T follicular helper cell (primary cell): ENCODE measurements at places on chromosomes 1 and 21.

DNA sequence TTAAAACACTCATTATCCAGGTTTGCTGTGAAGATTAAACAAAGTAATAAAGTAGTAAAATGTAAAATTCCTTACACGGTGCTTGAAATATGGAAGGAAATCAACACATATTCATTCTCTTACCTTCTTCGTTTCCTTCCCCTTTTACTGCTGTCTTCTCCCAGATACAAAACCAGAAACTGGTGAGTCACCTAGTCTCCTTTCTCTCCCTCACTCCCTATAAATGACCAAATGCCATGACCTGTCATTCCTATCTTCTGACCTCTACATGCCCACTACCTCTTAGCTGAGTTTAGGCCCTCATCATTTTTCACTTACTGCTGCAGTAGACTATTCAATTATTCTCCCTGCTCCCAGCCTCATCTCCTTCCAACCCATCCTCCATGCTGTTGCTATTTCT lies 4.3 kb upstream of the NR1I3 start:
- DNase-seq: no peak

DNA sequence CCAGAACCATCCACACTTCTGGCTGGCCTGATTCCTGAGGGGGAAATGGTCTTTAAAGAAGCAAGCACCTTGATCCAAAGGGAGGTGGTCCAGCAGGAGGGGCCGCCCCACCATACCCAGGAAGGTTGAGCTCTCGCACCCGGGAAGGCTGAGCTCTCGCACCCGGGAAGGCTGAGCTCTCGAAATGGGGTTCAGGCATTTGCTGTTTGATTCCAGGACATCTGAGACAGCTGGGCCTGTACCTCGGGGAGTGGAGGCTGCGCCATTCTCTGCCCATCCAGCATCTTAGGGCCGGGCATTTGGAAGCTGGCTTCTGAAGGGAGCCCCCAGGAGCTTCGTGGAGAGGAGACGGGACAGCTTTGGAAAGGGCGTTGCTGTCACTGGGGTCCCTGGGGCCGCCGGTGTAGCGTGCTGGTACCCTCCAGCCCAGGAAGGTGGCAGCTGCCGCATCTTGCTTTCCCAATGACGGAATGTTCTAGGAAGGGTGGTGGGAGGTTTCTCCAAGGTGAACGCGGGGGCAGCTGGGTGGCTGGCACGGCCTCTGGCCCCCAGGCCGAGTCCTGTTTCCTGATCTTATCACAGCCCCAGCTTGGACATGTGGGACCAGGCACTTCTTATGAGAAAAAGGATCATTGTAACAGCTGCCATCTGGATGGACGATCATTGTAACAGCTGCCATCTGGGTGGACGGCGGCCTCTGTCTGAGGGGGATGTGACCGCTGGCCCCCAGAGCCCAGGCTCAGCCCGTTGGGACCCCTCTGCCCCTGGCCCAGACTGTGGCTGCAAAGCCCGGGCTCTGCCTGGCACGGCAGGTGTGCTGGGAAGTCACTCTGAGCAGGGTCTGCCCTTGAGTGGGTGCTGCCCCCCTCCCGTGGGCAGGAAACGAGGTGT lies 61.6 kb downstream of the COL18A1 start:
- no peak for DNase-seq

- DNase-seq: no peak
These were observed 42.2 kb upstream of the TRABD2B start for GRCh38 chr1:48039088-48040054.

- no peak for DNase-seq
These were observed 14.0 kb downstream of the C1orf52 start for GRCh38 chr1:85245456-85245855.

- no peak for DNase-seq
These were observed 43.4 kb downstream of the KCNJ15 start for GRCh38 chr21:38300141-38300578.

DNA sequence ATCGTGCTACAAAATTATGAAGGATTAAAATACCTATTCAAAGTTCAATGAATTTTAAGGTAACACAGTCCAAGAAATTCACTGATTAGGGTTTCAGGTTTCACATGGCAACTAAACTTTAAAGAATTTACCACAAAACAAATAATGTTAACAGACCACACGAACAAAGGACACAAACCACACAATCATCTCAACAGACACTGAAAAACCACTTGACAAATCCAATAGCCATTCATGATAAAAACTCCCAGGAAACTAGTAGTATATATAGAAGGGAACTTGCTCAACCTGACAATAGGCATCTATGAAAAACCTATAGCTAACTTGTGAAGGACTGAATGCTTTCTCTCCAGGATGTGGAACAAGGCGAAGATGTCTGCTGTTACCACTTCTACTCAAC lies 21.1 kb upstream of the SH2D5 start:
- DNase-seq: no peak

DNA sequence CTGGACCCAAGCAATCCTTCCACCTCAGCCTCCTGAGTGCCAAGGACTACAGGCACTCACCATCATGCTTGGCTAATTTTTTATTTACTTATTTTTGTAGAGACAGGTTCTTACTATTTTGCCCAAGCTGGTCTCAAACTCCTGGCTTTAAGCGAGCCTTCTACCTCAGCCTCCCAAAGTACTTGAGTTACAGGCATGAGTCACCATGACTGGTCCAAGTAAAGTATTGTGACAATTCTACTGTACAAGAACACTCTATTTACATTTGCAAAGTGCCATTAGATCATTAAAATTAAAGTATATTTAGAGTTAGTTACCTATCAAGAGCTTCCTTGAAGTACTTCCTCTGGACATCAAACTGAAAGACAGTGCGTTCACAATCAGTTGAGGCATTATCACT lies 44.8 kb downstream of the NRDC start:
- no peak for DNase-seq

- no peak for DNase-seq
These were observed 14.2 kb upstream of the TTC22 start for GRCh38 chr1:54815086-54815876.

GRCh38 chr21:38832664-38833063 lies 26.9 kb downstream of the ETS2 start:
- no peak for DNase-seq

GRCh38 chr1:173064011-173064410 lies 13.3 kb upstream of the TNFSF18 start:
- DNase-seq: no peak

- no peak for DNase-seq
These were observed 40.1 kb downstream of the ZNF281 start for GRCh38 chr1:200369706-200370105.

DNA sequence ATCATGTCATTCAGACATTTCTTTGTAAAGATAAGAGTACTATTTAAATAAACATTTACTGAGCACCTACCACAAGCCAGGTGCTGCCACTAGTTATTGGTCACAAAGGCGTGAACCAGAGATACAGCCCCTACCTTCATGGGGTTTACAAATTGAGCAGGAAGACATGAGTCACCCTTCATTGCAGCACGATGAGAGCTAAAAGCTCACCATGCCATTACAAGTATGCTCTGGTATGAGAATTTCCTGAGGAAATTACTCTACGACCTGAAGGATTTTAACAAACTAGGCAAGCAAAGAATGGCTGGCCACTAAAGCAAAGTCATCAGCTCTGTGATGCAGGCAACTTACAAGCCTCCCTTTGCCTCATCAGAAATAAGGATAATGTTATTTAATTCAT lies 346.8 kb downstream of the BRINP2 start:
- no peak for DNase-seq

GRCh38 chr1:94413311-94413710 lies 4.9 kb upstream of the ABCD3 start:
- no peak for DNase-seq

GRCh38 chr1:165686971-165687433 lies 11.4 kb downstream of the ALDH9A1 start:
- no peak for DNase-seq

GRCh38 chr1:48524892-48525467 lies 53.0 kb upstream of the SPATA6 start:
- no peak for DNase-seq

GRCh38 chr1:199786695-199787094 lies 240.8 kb upstream of the NR5A2 start:
- DNase-seq: no peak

DNA sequence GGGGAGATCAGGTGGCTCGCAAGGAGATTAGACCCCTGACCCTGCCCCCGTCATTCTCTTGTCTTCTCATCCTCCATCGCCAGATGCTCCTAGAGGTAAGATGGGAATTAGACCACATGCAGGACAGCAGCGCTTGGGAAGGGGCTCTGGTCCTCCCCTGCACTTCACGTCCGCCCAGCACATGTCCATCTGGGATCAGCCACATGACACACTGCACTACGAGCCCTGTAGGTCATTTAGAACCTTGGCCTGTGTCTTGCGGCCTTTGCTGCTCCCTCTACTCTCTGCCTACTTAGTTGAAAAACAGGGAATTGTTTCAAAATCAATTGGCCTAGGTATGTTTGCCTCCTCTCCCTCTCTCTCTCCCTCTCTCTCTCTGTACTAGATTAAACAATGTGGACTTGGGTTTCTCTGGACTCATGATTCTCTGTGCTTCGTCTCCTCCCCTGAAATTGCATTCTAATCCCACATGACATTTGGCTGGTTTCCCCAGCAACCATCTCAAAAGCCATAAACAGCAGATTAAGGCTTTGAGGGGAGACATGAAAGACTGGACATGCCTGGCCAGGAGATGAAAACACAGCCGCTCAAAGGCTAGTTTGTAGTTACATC lies 3.8 kb upstream of the NCMAP start:
- no peak for DNase-seq

- DNase-seq: no peak
These were observed 153.4 kb downstream of the NRIP1 start for GRCh38 chr21:14911351-14911750.

DNA sequence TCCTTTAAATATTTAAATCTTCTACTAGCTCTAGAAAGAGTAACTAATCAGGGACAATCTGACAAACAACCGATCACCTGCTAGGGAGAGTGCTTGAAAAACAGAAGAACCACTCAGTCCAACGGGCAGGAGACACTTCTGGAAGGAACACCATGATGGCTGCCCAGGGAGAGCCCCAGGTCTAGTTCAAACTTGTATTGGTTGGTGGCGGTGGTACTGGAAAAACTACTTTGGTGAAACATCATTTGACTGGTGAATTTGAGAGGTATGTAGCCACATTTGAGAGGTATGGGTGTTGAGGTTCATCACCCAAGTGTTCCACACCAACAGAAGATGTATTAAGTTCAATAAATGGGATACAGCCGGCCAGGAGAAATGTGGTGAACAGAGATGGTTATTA lies 4.8 kb upstream of the WDR47 start:
- DNase-seq: no peak

DNA sequence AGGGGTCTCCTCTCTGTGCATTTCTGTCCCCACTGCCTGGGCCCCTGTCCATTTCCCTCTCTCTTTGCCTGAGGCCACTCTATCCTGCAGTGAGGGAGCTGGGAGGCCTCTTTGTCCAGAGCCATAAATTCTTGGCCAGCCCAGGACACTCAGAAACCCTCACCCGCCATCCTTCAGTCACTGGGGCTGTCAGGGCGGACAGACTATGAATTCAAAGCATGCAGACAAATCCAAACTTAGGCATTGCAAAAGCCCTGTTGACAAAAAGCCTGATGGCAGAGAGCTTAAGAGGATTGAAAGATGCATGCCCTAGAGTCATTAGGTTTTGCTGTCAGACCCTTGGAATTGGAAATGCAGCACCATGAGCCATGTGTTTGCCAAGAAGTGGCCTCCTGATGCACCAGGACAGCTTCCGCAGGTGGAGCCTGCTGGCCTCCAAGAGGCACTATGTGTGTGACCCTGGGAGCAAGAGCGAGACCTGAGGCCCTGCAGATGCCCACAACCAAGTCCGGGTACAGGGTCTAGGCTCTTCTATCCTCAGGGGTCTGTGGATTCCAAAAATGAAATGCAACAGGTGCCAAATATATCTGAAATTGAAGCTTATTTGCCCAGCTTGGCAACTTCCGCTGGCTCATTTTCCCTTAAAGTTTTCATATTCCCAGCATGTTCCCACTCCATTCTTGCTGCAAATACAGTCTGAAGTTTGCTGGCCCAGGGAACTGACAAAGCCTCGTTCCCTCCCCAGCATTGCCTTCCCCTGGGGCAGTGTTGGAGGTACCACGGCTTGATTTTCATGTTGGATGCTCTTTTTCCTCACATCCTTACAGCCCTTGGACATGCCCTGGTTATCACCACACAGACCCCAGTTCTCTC lies 177.9 kb downstream of the PGBD5 start:
- no peak for DNase-seq

- no peak for DNase-seq
These were observed 188.3 kb upstream of the DPT start for GRCh38 chr1:168917309-168917708.

GRCh38 chr21:31143036-31143435 lies 104.8 kb upstream of the KRTAP19-8 start:
- no peak for DNase-seq

DNA sequence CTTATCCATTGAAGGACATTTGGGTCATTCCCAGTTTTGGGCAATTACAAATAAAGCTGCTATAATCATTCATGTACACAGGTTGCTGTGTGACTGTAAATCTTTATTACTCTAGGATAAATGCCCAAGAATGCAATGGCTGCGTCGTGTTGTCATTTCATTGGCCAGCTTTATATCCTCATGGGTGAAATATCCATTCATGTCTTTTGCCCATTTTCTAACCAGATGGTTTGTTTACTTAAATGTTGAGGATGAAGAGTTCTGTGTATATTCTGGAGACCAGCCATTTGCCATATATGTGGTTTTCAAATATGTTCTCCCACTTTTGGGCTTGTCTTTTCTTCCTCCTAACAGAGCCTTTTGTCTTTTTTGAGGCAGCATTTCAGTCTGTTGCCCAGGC lies 25.3 kb downstream of the TRIM11 start:
- no peak for DNase-seq

DNA sequence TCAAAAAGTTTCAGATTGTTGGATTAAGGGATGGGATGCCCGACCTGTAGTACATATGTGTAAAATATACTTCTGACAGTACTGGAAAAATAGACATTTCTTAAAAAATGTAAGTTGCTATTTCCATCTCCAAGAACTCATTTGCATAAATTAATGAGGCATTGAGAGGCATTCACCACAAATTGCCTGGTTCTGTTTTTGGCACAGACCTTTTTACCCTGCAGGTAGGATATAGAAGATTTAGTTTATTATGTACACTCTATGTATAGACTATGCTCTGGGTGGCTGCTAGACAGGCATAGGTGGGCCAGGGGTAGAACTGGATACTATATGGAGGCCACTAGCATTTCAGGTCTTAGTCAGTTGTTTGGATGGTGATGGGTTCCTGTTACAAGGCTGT lies 8.0 kb downstream of the CCDC17 start:
- no peak for DNase-seq
